ENCODE measurements at places on chromosomes 1 and 21.

DNA sequence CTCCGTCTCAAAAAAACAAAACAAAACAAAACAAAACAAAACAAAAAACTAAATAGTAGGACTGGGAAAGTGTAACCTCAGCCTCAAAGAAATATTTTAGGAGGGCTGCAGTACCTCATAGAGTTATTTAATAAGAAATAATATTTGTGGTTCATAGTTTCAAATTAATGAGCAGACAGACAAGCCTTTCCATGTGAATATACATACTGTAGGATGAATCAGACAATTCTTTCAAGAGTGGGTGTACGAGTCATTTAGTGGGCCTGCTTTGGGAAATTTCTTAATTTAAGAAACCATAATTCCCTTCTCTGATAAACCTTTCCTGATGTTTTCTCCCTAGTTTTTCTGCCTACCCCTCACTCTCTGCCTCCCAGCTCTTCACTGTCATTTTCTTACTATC lies 52.5 kb downstream of the CDC14A start:
- peak; percentile 10 for DNase-seq

GRCh38 chr21:34900376-34900775 lies 148.7 kb downstream of the RUNX1 start:
- DNase-seq = peak; percentile 36

GRCh38 chr1:84146411-84147032 lies 2.5 kb downstream of the PRKACB start:
- DNase-seq = peak; percentile 35

DNA sequence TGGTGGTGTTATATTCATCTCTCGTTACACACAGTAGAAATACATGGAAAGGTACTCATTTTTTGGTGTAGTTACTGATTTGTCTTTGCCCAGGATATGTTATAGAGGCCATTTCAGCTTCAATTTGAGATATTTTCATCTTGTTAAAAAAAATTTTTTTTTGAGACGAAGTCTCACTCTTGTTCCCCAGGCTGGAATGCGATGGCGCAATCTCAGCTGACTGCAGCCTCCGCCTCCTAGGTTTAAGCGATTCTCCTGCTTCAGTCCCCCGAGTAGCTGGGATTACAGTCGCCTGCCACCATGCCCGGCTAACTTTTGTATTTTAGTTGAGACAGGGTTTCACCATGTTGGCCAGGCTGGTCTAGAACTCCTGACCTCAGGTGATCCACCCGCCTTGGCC lies 19.0 kb downstream of the MORC3 start:
- no peak for DNase-seq
